Uterine smooth muscle cell (primary cell): ENCODE measurements at places on chromosomes 12 and 14. TPM values are rescaled to one million over a fixed set of nuclear protein-coding genes. Genes with fewer than 3 reads are reported as not detected.

The C12orf50 gene
- under 0.01 TPM in 1 of 2 replicates, not detected in the other for total RNA-seq

The CLEC1B gene
- total RNA-seq = not detected in 2 replicates

The TSPAN11 gene
- total RNA-seq = under 0.01 and 0.12 TPM in 2 replicates

The AICDA gene
- total RNA-seq = not detected in 2 replicates

The ABCD2 gene
- total RNA-seq = 0.25 and 0.33 TPM in 2 replicates

The RNASE8 gene
- not detected in 2 replicates for total RNA-seq

The GUCY2C gene
- not detected in 2 replicates for total RNA-seq

The EPYC gene
- total RNA-seq = not detected in 2 replicates

The MAP1LC3B2 gene
- 0.22 and 1.00 TPM in 2 replicates for total RNA-seq

The SYNDIG1L gene
- total RNA-seq = not detected in 2 replicates

The RPGRIP1 gene
- under 0.01 TPM in 1 of 2 replicates, not detected in the other for total RNA-seq

The GPR137C gene
- 0.37 and 0.44 TPM in 2 replicates for total RNA-seq

The CISTR gene
- total RNA-seq = 0.75 TPM in 1 of 2 replicates, not detected in the other

The SERPINA9 gene
- not detected in 2 replicates for total RNA-seq

The CCDC197 gene
- not detected in 2 replicates for total RNA-seq
